ENCODE measurements at places on chromosomes 11 and 22.

- H3K4me3 ChIP-seq, result no peak overlapping the region
- H3K4me1 ChIP-seq, result peaks cover 8% of the 10 kb centered on the region
Measured at GRCh38 chr11:68969386-68969785, 11.4 kb downstream of the MRGPRD start.

DNA sequence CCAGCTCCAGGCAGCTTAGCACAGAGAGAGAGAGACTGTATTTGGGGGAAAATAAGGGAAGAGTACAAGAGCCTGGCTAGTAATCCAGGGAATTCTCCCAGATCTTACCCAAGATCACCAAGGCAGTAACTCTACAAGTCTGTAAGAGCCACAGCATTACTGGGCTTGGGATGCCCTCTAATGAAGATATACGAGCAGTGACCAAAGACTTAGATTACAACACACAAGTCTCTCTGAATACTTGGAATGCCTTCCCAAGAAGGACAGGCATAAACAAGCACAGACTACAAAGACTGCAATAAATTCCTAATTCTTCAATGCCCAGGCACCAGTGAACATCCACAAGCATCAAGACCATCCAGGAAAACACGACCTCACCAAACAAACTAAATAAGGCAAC is 17.7 kb downstream of the DNAJC24 start:
- H3K27ac ChIP-seq, result no peak overlapping the region
- no peak for DNase-seq
- peaks cover 4% of the 10 kb centered on the region for H3K4me1 ChIP-seq

DNA sequence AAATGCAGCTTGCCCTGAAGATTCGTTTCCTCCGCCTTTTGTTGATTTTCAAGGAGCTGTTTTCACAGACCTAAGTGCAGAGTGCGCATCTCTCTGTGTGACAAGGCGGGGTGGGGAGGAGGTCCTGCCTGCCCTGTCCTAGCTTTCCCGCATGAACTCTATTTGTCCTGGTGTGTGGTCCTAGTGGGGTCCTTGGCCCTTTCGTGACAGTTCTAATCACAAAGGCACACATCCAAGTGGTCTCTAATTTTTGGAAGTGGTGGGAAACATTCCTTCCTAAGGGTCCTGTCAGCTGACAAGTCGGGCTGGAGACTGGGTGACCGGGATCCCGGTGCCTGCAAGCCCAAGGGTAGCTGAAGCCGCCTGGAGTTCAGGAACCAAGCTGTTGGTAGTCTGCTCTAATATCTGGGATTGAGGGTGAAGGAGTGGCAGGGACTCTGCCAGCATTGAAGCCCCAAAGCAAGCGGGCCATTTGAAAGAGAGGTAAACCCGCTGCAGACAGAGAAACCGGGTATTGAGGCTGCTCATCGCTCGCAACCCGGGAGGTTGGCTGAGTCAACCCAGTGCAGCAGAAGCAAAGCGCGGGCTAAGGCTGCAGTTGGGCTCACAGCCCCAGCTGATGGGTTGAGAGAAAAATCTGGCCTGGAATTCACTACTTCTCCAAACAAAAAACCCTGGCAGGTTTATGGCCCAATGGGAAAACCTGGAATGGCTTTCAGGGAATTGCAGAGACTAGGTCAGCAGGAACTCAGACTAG is 28.1 kb upstream of the FBXO3 start:
- H3K36me3 ChIP-seq, result no peaks in the 10 kb centered on the region
- no peak overlapping the region for H3K27ac ChIP-seq
- DNase-seq, result no peak
- no peaks in the 10 kb centered on the region for H3K27me3 ChIP-seq
- H3K4me3 ChIP-seq, result no peak overlapping the region

DNA sequence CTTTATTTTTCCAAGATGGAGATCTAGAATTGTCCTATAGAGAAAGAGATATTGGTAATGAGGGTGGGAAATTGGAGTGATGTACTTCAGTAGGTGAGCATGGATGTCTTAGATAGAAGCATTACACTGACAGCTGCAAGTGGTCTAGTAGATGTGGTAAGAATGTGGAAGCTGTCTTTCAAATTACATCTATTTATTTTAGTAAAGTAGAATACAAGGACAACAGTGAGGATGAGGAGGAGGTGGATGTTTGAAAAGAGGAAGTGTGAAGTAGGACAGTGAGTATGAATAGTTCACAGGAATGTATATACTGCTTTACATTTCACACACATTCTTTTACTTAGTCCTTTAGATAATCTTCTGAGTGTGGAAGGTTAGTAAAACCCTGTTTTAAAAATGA is 64.2 kb downstream of the HIPK3 start:
- no peaks in the 10 kb centered on the region for H3K27me3 ChIP-seq
- DNase-seq, result no peak
- H3K4me1 ChIP-seq, result no peaks in the 10 kb centered on the region
- no peak overlapping the region for H3K4me3 ChIP-seq
- no peak overlapping the region for H3K27ac ChIP-seq

DNA sequence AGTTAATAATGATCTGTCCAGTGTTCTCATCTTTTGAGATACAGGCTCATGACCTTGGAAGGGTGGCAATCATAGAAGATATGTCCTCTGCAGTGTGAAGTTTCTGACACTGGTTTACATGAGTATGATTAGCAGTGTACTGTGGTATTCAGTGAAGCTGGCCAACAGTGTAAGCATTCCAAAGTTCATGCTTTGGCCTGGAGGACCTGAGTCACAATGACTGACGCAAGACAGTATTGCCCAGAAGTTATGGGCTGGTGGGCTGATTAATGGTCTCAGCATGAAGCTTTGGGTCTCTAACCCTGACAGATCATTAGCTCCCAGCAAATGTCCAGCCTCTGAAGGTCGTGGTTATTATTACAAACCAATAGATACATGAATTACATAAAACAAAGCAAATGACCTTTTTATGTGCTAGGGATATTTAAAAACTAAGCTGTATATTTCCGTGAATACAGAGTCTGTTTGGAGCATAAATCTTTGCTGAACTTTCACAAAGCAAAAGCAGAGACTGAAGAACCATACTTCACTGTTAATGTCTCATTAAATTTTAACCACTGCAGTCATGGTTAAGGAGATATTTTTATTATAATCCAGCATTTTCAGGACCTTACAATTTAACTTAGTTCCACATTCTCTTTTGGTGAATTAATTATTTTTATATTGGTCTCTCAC is 28.3 kb upstream of the USP47 start:
- H3K4me3 ChIP-seq, result no peak overlapping the region
- H3K27me3 ChIP-seq, result no peaks in the 10 kb centered on the region
- no peak for DNase-seq

DNA sequence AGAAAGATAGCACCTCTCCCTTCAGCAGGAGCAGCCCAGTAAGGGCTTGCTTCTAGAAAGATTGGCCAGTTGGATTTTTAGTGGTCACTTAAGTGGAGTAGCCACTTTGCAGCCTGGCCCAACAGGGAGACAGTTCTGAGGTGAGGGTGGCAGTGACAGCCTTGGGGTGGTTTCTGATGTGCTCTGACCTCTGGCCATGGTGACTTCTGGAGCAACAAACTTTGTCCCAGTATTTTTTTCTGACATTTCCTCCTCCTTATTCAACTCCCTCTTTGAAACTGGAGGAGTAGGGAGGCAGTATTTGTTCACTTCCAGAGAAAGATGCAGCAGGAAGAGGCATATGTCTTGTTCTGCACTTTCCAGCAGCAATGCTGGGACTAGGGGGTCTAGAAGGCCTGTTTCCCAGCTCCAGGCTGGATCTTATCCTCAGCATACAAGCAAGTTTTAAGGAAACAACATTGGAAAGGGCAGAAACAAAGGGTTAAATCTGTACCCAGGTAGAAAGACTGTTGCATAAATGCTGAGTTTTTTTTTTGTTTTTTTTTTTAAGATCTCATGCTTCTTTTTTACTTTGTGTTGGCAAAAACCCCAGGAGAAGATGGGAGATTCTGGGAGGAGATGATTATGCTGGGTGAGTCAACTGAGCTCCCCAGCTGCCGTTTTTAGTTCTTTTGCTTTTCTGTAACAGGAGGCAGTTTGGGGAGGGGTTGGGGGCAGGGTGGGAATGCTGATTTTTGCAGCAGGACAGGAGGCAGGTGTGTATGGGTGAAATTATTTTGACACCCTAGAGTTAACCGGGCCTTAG is 37.2 kb downstream of the RCOR2 start:
- H3K4me1 ChIP-seq, result peaks cover 20% of the 10 kb centered on the region
- no peak for DNase-seq
- no peak overlapping the region for H3K4me3 ChIP-seq
- H3K27me3 ChIP-seq, result no peaks in the 10 kb centered on the region

DNA sequence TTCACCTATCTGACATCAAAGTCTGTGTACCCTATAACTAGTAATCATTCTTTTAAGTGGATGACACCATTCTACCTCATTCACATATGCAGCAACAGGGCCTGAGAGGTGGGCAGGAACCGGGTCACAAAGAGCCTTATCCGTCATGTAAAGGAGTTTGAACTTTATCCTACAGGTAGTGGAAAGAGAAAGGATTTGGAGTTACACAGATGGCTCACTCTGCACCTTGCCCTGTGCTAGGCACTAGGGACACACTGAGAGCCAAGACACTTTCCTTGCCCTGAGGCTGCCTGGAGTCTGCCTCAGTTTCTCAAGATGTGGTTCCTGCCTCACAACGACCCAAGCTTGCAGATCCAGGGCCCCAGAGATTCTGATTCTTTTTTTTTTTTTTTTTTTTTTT is 14.3 kb upstream of the ACER3 start:
- H3K27ac ChIP-seq, result no peak overlapping the region
- no peaks in the 10 kb centered on the region for H3K4me1 ChIP-seq
- H3K36me3 ChIP-seq, result no peaks in the 10 kb centered on the region
- no peak overlapping the region for H3K4me3 ChIP-seq
- DNase-seq, result no peak

DNA sequence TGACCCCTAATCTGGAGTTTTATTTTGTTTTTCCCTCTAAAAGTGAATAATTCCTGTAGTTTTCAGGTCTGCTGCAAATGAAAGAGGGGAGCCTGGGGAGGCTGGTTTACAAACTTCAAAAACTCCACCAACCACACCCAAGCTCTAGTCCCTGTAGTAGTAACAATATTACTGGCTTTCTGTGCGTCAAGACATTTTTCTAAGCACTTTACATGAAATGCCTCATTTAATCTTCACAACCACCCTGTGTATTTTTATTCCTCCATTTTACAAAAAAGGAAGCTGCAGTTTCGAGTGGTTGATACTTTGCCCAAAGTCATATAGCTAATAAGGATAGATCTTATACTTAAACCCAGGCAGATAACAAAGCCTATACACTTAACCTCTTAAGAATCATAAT is 23.5 kb downstream of the CTNND1 start:
- DNase-seq, result no peak
- H3K36me3 ChIP-seq, result no peaks in the 10 kb centered on the region
- no peaks in the 10 kb centered on the region for H3K4me1 ChIP-seq
- no peak overlapping the region for H3K4me3 ChIP-seq

- no peaks in the 10 kb centered on the region for H3K4me1 ChIP-seq
- H3K36me3 ChIP-seq, result no peaks in the 10 kb centered on the region
- H3K4me3 ChIP-seq, result no peak overlapping the region
- no peak for DNase-seq
Measured at GRCh38 chr22:43094551-43094950, 5.4 kb upstream of the TTLL1 start.

- peaks cover 66% of the 10 kb centered on the region for H3K4me1 ChIP-seq
- H3K27me3 ChIP-seq, result no peaks in the 10 kb centered on the region
- peak overlapping the region; percentile 94 for H3K27ac ChIP-seq
- no peak overlapping the region for H3K4me3 ChIP-seq
Measured at GRCh38 chr11:128345316-128345715, 242.0 kb downstream of the ETS1 start.

GRCh38 chr22:41862160-41862529 is 29.2 kb downstream of the SREBF2 start:
- H3K4me1 ChIP-seq, result peaks cover 39% of the 10 kb centered on the region
- H3K27ac ChIP-seq, result peak overlapping the region; percentile 79
- H3K4me3 ChIP-seq, result peak overlapping the region; percentile 32
- H3K27me3 ChIP-seq, result no peaks in the 10 kb centered on the region

- H3K27me3 ChIP-seq, result no peaks in the 10 kb centered on the region
- H3K27ac ChIP-seq, result no peak overlapping the region
- H3K36me3 ChIP-seq, result no peaks in the 10 kb centered on the region
- no peak overlapping the region for H3K4me3 ChIP-seq
- DNase-seq, result no peak
Measured at GRCh38 chr11:13874597-13874996, 87.9 kb upstream of the SPON1 start.

DNA sequence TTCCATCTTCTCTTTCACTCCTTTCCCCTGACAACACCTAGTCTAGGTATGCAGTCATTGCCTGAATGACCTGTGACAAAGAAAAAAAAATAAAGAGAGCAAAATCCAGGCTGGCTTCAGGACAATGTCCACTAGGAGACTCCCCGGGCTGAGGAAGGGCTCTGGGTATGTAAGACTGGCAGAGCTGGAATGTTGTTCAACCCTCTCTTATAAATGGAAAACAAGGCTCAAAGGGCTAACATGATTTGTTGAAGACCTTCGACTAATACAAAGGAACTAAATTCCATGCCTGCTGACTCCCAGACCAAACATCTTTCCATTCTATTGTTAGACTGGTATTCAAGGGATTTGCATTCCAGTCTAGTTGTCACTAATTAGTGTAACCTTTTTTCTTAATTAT is 122.2 kb downstream of the ARL14EP start:
- no peaks in the 10 kb centered on the region for H3K27me3 ChIP-seq
- H3K4me1 ChIP-seq, result no peaks in the 10 kb centered on the region
- DNase-seq, result no peak
- no peaks in the 10 kb centered on the region for H3K36me3 ChIP-seq
- no peak overlapping the region for H3K27ac ChIP-seq
- no peak overlapping the region for H3K4me3 ChIP-seq

DNA sequence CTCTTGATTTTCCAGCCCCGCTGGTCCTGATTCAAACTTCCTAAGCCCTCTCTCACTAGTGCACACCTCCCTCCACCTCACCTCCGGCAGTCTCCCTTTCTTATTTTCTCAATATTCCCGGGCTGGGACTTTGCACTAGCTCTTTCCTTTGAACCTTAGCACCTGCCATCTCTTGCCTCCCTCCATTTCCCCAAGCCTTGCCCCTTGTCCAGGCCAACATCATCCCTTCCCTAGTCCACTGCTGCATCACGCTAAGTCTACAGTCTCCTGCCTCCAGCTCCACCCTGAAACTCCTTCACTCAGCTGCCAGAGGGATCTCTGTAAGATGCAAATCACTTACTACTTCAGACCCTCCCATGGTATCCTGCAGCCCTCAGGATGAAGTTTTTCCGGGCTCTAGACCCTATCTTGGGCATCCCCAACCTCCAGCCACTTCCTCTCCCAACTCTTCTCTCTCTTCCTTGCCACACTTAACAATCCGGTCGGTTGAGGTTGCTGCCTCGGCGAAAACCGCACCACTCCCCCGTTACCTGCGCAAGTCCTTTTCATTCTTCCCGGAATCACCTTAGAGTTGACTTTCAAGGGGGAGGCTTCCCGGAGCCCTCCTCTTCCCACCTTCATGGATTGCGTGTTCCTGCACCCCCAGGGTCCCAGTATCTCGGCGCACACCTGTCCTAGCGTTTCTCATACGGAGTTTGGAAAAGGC is 42.7 kb downstream of the NECTIN1 start:
- no peaks in the 10 kb centered on the region for H3K27me3 ChIP-seq
- no peak for DNase-seq
- no peak overlapping the region for H3K27ac ChIP-seq
- H3K4me1 ChIP-seq, result peaks cover 10% of the 10 kb centered on the region
- no peaks in the 10 kb centered on the region for H3K36me3 ChIP-seq

Data from effector memory CD4-positive, alpha-beta T cell (primary cell).